ENCODE measurements at places on chromosomes 13 and 19.
A peak's percentile ranks its signal among the peaks of the same experiment; 100 is the strongest.

- peak; percentile 96 for DNase-seq
These were observed 1.2 kb upstream of the JUNB start for GRCh38 chr19:12789904-12790619.

- peak; percentile 76 for DNase-seq
These were observed at the start of gene MTMR6 for GRCh38 chr13:25286969-25287961. TSS of gene MTMR6 (minus strand) at chr13:25287488. CDS start at chr13:25287247, 241 bp downstream.

- DNase-seq, result peak; percentile 94
These were observed at the start of gene GPATCH1 for GRCh38 chr19:33080761-33081681. TSS of gene GPATCH1 (plus strand) at chr19:33081181. CDS start at chr19:33081194, 13 bp downstream.

GRCh38 chr13:90455823-90456222, 891.7 kb upstream of the MIR17HG start:
- DNase-seq, result no peak

DNA sequence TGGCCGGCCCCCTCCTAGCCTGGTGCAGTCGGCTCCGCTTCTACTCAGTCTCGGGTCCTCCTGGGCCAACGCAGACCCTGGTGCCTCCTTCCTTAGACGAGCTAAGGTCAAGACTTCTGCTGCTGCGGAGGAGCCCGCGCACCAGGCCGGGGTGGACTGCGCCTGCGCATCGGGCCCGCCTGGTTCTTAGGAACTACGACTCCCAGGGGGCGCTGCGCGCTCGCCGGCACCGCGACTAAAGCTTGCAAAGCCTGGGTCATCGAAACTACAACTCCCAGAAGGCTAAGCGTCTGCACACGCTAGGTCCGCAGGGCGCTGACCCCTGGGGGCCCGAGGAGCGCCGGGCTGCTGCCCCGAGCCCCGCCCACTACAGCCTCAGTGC, at the start of gene ZNF835:
ZNF835 (minus strand) TSS at position 145 of the 382 bp plus-strand sequence. CDS start 6,559 bp downstream, outside the sequence.
- no peak for DNase-seq

DNA sequence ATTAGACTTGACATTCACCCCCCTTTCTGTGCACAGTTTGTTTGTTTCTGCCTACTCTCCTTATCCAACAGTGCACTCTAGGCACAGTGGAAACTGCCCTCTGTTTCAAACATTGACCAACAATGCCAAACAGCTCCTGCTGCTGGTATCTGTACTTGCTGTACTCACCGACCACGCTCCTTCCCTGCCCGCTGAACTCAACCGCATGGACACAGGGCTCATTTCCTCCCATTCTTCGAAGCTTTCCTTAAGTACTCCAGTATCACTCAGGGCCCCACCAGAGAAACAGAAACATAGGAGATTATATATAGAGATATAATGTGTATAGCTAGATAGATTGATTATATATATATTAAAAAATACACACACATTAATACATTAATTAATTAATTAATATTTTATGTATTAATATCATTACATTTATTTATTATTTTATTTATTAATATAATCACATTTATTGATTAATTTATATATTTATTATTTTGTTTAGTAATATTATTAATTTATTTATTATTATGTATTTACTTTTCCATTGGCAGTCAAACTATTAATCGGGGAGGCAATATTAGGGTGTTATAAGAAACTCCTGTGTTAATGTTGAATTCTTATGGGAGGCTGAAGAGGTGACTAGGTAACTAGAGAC, 1528.2 kb downstream of the EFNB2 start:
- no peak for DNase-seq

DNA sequence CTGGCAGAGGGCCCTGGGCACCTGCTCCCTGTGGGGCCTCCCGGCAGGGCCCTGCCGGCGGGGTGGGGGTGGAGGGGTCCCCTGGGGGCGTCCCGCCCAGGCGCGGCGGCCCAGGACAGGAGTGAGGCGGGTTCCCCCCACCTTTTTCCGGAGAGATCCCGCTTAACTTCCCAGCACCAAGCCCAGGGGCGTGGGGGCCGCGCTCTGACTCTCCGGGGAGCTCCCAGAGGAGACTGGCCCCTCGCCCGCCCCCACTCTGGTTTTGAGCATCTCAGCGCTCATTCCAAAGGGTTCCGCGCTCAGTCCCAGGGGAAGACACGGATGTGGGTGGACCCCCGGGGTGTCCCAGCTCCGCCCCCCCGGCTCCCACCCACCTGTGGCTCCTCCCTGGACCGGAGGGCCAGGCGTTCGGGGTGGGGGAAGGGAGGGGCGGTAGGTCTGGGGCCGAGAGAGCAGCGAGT, 476 bp downstream of the C2CD4C start:
- DNase-seq, result peak; percentile 69
